ENCODE measurements at places on chromosomes 4 and X.

- no peak for DNase-seq
Measured at GRCh38 chr4:10107111-10108091, 9.2 kb downstream of the WDR1 start.

DNA sequence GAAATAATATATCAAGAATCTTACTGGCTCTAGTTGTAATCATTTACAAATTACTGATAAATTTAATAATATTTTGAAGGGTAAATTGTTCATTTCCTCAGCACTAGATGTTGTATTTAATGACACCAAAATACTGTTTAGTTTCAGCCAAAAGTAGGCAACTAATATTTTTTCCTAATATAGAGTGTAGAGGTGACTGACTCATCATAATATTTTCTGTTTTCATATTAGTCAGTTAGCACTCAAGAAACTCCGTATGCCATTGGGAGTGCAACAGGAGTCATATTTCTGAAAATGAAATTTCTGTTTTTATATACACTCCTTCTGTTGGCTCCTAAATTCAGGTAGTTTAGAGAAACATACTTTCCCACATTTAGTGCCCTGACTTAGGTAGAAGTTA, 36.6 kb upstream of the PTPN13 start:
- DNase-seq, result no peak

- DNase-seq, result peak; percentile 76
Measured at GRCh38 chrX:64394874-64395567, at the start of gene MTMR8. Gene MTMR8 (minus strand): TSS chrX:64395452. CDS start chrX:64395363, 89 bp downstream.

GRCh38 chr4:185244763-185245162, 35.4 kb downstream of the SNX25 start:
- DNase-seq, result no peak

- DNase-seq, result no peak
Measured at GRCh38 chr4:18051281-18051680, 29.7 kb upstream of the LCORL start.

GRCh38 chr4:56371426-56372220, 15.7 kb downstream of the AASDH start:
- no peak for DNase-seq

DNA sequence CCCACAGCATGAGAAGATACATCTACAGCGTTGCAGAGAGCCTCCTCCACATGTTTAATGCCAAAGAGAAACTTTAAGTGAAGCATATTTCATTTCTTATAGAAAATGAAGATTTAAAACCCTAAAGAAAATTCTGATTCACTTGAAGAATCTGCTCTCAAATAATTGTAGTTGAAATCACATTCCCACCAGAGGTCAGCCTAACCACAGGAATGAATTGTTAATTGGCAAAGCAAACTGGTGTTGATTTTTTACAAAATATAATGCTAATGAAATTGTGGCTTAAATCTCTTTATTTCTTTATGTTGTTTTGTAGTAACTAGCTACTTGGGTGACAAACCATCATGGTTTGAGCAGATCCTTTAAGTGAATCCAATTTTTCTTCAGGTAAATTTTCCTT, 31.1 kb upstream of the WDR17 start:
- DNase-seq, result peak; percentile 33

GRCh38 chrX:118392716-118393115, 46.8 kb downstream of the WDR44 start:
- no peak for DNase-seq

- no peak for DNase-seq
Measured at GRCh38 chr4:87707279-87707918, 57.3 kb downstream of the DMP1 start.

- DNase-seq, result no peak
Measured at GRCh38 chr4:2497931-2498330, 29.0 kb downstream of the RNF4 start.

DNA sequence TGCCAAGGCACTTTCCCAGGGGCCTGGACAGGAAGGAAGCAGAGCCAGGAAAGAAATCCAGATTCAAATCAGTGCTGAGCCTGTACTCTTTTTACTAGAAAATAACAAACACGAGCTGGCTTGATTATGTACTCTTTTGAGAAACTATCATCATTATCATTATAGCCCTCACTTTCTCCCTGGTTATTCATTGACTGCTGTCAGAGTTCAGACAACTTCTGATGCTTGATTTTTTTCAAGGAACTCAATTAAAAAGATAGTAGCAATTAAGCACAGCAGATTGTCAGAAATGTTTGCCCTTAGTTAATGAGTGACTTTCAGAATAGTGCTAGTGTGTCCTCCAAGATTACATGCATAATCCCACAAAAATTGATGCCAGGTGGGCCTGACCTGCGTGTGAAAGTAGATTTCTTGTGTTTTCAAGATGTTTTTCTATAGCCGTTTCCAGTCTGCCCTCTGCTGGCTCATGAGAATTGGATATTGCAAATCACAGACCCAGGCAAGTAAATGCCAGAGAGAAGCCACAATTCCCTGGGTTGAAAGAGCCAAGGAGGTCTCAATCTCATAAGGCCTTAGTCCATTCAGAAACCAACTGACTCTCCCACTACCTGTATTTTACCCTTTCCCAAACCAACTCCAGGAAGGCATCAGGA, 14.3 kb upstream of the PNPLA4 start:
- DNase-seq, result peak; percentile 5

GRCh38 chrX:15906041-15906943, 51.7 kb upstream of the AP1S2 start:
- no peak for DNase-seq

GRCh38 chr4:140818433-140818832, 62.2 kb upstream of the TBC1D9 start:
- DNase-seq, result no peak

DNA sequence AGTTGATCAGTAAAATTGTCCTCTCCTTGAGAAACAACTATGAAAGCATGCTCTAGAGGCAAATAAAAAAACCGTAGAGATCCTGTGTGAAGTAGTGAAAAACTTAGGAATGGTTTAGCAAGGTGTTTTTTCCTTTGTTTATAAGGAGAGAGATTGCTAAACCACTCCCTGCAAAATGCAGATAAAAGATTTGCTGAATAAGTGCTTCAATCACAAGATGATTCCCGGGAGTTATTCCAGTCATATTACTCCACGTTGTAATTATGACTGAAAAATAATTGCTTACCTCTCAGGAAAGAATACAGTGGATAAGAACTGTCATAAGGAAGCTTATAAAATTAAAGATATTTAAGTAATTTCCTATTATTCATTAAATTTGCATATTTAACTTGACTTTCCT, 2.8 kb downstream of the GK start:
- DNase-seq, result no peak

DNA sequence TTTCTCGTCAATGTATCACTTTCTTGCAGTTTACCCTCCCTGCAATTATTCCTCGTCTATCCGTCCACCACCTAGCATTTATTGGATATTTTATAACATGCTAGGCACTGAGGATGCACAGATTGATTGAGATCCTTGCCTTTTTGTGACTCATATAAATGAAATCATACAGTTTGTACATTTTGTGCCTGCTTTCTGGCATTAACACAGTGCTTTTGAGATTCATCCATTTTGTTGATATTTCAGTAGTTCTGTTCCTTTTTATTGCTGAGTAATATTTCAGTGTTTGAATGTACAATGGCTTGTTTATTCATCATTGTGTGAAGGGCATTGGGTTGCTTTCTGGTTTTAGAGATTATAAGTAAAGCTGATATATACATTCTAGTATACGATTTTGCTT, 841 bp downstream of the TBC1D19 start:
- no peak for DNase-seq

DNA sequence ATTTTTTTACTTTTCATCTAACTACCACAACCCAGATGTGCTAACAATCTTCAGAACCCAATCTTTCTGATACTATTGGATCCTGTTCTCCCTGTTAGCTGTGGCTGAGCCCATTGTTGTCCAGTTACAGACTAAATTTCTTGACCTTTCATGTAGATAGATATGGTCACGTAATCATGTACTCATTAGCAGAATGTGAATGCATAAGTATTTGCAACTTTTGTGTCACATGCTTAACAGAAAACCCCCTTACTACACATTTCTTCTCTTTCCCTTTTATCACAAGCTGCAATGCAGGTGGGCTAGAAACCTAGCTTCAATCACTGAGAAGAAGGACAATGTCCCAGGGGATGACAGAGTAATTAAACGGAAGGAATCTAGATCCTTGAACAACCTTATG, 13.1 kb upstream of the FAM13A start:
- no peak for DNase-seq

DNA sequence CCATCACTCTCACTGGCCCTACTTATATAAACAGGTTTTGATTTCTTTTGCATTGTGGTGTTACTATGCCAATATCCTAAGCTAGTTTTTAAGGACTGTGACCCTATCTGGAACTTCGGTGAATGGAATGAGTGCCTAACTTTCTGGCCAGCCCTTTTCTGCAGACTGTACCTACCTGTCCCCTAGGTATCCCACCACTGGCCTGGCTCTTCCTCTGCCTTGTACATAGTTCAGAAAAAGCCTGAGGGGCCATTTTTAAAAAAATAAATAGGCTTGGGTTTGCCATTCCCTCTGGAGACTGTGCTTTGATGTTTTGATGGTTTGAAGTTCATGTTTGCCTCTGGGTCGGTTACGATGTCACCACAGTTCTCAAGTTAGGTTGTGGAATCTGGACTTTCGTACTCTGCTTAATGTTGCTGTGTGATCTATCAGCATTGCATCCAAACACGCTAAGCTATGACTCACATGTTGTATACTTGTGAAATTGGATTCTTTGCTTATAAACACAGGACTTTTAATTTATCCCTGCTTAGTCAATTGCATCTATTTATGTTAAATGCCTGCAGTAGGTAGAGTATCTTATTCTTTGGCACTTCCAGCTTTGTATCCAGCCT, 182.0 kb downstream of the ANKRD50 start:
- no peak for DNase-seq

GRCh38 chr4:78121338-78121904, 64.3 kb downstream of the FRAS1 start:
- no peak for DNase-seq

- DNase-seq, result no peak
Measured at GRCh38 chr4:184061582-184061981, 156.1 kb downstream of the ENPP6 start.

DNA sequence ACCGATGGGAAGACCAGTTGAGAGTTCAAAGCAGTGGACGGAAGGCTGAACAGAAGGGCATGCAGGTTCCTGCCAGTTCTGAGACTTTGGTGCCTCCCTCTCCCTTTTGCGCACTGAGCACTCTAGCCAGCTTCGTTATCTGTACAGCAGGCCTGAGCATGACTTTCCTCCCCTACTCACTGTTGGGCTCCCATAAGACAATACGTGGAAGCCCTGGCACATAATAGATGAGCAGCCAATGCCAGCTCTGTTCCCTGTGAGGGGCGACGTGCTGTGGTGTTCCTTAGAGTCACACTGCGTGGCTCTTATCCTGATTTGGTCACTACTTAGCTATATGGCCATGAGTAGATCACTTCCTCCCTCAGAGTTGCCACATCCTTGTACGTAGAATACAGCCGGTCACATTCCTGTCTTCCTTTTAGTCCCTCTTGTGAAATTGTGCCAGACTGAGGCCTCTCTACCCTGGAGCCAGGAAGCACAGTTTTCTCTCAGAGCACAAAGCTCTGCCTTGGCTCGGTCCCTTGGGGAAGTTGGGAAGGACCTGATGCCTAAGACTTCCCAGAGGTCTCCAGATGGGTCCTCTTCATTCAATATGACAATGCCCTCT, 160.4 kb upstream of the MAMLD1 start:
- no peak for DNase-seq

- DNase-seq, result no peak
Measured at GRCh38 chr4:152436384-152436783, 99.5 kb downstream of the FBXW7 start.

GRCh38 chrX:37818031-37818430, 29.3 kb downstream of the DYNLT3 start:
- no peak for DNase-seq

- DNase-seq, result no peak
Measured at GRCh38 chr4:63937961-63938360, 471.3 kb downstream of the TECRL start.

DNA sequence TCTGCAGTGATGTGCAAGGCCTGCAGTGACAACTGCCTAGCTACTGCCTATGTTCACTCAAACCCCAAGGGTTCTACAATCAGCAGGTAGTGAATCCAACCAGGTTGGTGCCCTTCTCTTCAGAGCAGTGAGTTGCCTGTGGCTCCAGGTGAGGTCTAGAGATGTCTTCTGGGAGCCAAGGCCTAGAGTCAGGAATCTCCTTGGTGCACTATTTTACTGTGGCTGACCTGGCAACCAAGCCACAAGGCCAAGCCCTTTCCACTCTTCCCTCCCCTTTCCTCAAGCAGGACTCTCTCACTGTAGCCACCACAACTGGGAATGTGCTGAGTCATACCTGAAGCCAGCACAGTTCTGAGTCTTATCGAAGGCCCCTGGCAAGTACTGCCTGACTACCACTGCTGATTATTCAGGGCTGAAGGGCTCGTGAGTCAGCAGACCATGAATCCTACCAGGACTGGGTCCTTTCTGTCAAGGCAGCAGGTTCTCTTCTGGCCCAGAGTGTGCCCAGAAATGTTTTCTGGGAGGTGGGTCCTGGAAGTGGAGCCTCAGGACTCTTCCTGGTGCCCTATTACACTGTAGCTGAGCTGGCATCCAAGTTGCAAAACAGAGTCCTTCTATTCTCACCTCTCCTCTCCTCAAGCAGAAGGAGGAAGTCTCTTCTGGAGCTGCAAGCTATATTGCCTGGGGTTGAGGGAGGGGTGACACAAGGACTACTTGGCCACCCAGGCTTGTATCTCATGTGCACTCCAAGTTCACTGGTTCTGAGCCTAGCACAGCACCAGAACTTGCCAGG, 111.6 kb downstream of the BTC start:
- no peak for DNase-seq

DNA sequence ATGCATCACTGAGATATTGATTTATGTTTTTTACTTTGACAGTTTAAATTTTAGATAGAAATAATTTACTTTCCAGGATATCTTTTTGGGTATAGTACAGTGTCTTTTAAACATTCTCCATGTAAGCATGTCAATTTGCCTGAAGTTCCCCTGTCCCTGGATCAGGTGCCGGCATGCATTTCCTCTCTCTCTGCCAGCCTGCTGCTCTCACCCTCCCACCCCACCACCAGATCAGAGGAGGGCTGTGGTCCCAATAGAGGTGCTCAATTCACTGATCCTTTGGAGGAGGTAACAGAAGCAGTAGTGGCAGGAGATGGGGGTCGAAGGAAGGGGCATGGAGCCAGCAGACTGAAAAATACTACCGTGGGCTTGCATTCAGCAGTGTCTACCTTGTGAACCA, 28.3 kb upstream of the DSPP start:
- no peak for DNase-seq

GRCh38 chr4:56971383-56971782, 6.0 kb downstream of the NOA1 start:
- no peak for DNase-seq

Measured in NCI-H345 (cell line).